Umbilical cord (tissue), 2 donors: ENCODE measurements at places on chromosomes 3 and 15. TPM values are rescaled to one million over a fixed set of nuclear protein-coding genes. Genes with fewer than 3 reads are reported as not detected.
A peak's percentile ranks its signal among the peaks of the same experiment; 100 is the strongest.

GRCh38 chr15:59991834-59992233, 12.3 kb upstream of the FOXB1 start:
- no peak for DNase-seq

DNA sequence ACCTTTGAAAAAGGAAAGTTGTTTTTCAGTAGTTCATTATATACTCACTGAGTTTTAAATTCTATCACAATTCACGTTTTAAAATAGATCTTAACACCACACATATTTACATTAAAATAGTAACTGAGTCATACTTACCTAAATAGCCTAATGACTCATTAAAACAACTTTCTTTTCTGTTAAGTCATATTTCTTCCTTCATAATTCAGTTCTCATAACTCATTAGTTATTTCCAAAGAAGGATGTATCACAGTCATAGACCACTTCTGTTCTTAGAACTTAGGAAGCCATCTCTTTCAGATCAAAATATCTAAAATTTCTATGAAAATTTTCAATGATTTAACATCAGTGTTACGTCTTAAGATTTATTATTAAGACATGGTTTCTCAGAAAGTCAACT, 885.9 kb downstream of the FHIT start:
- DNase-seq: no peak

KBTBD12 gene
- total RNA-seq: 7.2 TPM

- DNase-seq: no peak
These were observed 49.2 kb downstream of the KATNBL1 start for GRCh38 chr15:34160735-34161134.

- no peak for DNase-seq
These were observed 356.4 kb downstream of the MFSD1 start for GRCh38 chr3:159158213-159158612.

DNA sequence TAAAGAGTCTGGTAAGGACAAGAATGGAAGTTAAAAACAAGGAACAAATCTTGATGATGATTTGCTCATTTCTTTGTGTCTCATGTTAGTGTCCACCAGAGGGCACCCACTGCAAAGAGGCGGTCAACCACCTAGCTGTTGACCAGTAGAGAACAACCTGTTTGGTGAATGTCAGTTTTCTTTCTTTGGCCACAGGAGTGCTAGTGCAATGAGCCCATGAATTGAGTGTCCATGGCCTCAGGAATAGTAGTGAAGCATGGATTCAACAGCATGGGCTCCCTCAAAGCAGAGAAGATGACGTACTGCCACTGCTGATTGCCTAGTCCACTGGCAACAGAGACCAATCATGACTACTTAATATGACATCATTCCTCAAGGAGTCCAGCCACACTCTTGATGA, 10.7 kb upstream of the CNTN6 start:
- DNase-seq: peak; percentile 63

DNA sequence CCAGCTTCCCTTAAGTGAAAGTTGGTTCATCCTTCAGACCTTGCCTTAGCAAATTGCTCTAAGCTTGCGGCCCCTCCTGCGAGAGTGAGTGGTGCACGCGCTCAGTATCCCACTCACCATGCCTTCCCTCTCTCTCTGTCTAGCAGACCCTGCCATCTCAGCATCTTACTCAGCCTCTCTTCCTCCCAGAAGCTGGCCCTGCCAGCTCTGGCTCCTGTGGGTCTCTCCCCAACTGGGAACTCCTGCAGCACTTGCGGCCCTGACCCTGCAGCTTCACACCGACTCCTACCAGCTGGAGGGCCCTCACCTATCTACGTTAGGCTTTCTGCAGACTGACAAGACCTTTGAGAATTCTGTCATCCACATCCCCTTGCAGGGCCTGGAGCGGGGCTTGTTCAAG, 286.1 kb upstream of the TLE3 start:
- DNase-seq: no peak

DLL4 gene
- 3.6 TPM for total RNA-seq

- DNase-seq: no peak
These were observed 73.1 kb upstream of the PRR23E start for GRCh38 chr3:127119693-127120464.

GRCh38 chr15:88497109-88497765, 29.7 kb downstream of the MRPS11 start:
- no peak for DNase-seq

NCEH1 gene
- total RNA-seq: 4.8 TPM

ADAMTSL3 gene
- 11.6 TPM for total RNA-seq

HDC gene
- total RNA-seq: 6.5 TPM

GRCh38 chr3:70150599-70150998, 151.1 kb downstream of the SAMMSON start:
- no peak for DNase-seq

- no peak for DNase-seq
These were observed 66.0 kb downstream of the KBTBD8 start for GRCh38 chr3:67064105-67064504.

DNA sequence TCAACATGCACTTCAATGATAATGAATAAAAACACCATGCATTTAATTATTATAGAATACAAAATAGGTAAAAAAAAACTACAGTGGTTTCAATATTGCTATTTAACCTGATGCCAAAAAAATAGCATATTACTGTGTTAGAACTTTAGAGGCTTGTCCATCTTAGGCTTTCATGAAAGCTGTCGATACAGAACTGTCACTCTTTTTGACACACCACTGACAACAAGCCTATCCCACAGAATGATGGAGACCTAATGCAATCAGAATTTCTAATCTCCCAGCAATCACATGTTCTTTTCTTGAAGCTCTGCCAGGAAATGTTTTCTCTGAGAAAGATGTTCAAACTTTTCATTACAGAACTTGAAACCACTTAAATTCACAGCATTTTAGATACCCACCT, 490.3 kb upstream of the EPHA6 start:
- no peak for DNase-seq

COLQ gene
- 0.72 TPM for total RNA-seq

MEGF11 gene
- total RNA-seq: 1.9 TPM

LRTM1 gene
- total RNA-seq: not detected

LSMEM2 gene
- total RNA-seq: 4.8 TPM

SLC15A2 gene
- 12.0 TPM for total RNA-seq

NGLY1 gene
- 40.0 TPM for total RNA-seq

- no peak for DNase-seq
These were observed 60.9 kb upstream of the ZNF280D start for GRCh38 chr15:56794165-56794552.

GRCh38 chr15:51403072-51403878, 61.8 kb downstream of the GLDN start:
- peak; percentile 14 for DNase-seq

DNA sequence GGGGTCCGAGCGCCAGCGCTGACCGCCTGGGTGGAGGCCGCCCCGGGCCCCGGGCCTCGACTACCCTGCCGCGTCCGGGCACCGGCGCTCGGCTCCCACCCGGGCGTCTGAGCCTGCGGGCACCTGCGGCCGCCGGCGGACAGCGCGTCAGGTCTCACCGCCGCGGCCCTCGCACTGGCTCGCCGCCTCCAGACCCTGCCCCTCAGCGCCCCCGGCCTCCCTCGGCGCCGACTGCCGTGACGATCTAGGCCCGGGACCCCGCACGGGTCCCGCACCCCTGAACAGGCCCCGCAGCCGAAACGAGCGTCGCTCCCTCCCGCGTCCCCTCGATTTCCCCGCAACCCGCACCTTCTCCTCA, 297 bp downstream of the PRC1 start:
- no peak for DNase-seq

HGD gene
- not detected for total RNA-seq

CDHR4 gene
- total RNA-seq: not detected

- DNase-seq: no peak
These were observed 111.5 kb upstream of the SELENOK start for GRCh38 chr3:54003136-54003535.

DNA sequence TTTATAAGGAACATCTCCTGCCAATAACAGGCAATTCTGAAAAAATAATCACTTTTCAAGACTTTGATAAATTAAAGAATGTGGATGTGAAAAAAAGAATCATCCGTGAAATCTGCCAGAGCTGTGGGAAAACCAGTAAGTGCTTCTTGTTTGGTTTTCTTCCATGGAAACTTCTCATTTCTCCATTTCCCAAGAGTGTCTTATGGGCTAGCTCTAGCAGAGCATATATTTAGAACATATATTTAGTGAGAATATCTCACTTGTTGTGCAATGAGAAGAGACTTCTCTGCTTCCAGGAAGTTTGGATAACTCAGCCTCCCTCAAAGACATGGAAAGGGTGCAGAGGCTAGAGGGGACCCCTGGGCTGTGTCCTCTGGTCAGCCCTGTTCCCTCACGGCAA, 49.9 kb downstream of the COL6A5 start:
- DNase-seq: no peak

PRSS50 gene
- not detected for total RNA-seq

- peak; percentile 24 for DNase-seq
These were observed 122.2 kb downstream of the RTP4 start for GRCh38 chr3:187490366-187490765.
